ENCODE measurements at places on chromosomes 1 and 21. TPM values are rescaled to one million over a fixed set of nuclear protein-coding genes. Genes with fewer than 3 reads are reported as not detected.

NUDC gene
- 97.1 TPM for total RNA-seq

BSND gene
- not detected for total RNA-seq

FHAD1 gene
- not detected for total RNA-seq

DNA sequence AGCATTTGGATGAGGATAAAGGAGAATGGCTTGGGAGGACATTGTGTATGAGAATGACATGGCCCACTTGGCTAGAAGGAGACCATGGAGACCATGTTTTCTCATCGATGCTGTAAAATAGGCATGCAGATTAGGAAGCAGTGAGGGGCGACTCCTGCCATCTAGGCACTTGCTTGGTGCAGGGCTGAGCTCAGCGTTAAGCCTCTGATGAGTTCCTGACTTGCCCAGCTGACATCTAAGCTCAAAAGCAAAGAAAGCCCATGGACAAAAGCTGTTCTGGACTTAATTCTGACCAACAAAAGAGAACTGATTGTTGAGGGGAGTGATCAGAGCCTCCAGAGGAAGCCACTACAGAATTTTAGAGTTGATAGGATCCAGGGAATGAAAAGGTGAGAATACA, 74.5 kb downstream of the LRRN2 start:
- DNase-seq, result no peak

DNA sequence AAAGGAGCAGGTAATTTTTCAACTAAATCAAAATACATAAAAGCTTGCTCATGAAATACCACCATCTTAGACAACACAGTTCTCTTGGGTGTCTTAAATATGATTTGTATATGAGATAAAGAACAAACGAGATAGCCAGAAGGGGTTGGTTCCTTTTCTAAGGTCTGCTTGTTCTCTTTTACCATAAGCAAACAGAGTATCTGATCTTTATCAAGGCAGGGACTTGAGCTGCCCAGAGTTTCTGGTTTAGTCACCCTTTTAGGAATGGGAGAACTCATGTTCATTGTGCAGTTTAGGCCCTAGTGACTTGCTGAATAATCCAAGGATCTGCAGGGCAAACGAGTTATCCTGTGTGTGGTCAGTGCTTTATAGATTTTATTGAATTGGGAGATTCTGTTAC, 3.0 kb upstream of the SUCO start:
- DNase-seq, result no peak

- DNase-seq, result no peak
These were observed 9.2 kb upstream of the CDC42 start for GRCh38 chr1:22043198-22043769.

- no peak for DNase-seq
These were observed 39.3 kb downstream of the HMGB4 start for GRCh38 chr1:33903210-33903589.

- DNase-seq, result no peak
These were observed 64.9 kb downstream of the FHAD1 start for GRCh38 chr1:15311880-15312279.

DNA sequence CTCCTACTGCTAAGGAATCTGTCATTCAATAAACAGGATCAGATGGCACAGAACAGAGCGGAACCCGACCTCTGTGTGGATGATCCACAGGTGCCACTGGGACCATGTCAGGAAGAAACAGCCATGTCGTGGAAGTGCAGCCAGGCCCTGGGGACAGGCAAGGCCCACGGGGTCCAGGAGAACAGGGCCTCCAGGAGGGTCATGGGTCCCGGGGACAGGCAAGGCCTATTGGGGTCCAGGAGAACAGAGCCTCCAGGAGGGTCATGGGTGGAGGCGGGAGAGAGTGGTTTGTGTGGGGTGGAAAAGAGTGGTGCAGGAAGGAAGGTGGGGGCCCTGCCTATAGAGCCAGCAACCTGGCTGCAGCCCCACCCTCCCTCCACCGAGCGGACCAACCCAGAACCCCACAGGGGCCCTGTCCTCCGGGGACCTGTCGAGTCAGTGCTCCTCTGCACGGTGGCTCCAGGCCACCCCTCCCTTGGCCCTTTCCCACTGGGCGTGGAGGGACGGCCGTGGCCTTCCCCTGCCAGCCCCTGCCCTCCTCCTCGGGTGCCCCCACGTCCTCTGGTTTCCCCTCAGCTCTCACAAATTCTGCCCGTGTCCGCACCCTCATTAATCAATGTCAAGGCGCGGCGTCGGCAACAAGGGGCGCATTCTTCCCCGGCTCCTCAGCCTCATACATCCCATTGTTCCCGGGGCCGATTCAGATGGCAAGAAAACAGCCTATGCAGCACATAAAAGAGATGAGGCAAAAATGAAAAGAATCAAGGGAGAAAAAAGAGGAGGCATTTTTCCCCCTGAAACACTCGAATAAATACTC, 146.4 kb downstream of the PRDM16 start:
- DNase-seq, result no peak

GRCh38 chr1:35885961-35886558, 3.1 kb downstream of the AGO1 start:
- no peak for DNase-seq

GRCh38 chr1:177586429-177586828, 383.4 kb downstream of the SEC16B start:
- no peak for DNase-seq

- no peak for DNase-seq
These were observed 25.4 kb upstream of the TMEM54 start for GRCh38 chr1:32926562-32926961.
